Posterior cingulate gyrus (tissue), 11 donors: ENCODE measurements at places on chromosomes 5 and 9.

GRCh38 chr9:90107726-90108655 is 503.2 kb downstream of the GADD45G start:
- DNase-seq, result no peak

DNA sequence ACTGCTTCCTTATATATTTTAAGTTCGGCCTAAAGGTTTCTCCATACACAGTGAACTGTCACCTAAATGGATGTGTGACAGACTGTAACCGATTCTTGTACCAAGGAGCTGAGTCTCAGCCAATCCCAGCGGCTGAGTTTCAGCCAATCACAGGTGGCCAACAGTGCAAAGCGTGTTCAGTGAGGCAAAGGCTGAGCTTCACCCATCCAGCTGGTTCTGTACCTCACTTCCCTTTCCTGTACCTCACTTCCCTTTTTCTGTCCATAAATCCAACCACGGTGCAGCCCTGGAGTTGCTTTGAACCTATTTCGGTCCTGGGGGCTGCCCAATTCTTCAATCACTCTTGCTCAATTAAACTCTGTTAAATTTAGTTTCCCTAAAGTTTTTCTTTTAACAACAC is 15.7 kb upstream of the TBC1D9B start:
- DNase-seq, result no peak

- DNase-seq, result no peak
These were observed 45.4 kb downstream of the RAB14 start for GRCh38 chr9:121156263-121156731.

- DNase-seq, result peak; percentile 50
These were observed 7.2 kb downstream of the NINJ1 start for GRCh38 chr9:93126825-93127368.

GRCh38 chr5:6419340-6419852 is 29.3 kb upstream of the UBE2QL1 start:
- DNase-seq, result no peak

- no peak for DNase-seq
These were observed 1.5 kb downstream of the NFIL3 start for GRCh38 chr9:91421971-91422757.

DNA sequence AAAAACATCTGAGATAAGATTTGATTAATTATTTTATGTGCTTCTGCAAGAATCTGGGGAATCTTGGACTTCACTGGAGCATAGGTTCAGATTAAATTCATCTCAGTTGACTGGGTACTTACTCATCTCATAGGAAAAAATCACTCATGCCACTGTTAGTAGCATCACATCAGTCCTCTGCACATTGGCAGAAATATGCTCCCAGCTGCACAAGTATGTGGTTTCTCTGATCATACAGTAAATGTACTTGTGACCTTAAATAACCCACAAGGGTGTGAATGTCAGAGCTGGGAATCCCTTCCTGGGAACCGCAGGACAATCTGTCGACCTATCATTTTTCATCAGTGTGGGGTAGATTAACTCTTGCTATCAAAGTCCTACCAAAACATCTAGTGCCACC is 203.7 kb upstream of the SLC24A2 start:
- DNase-seq, result no peak
